ENCODE measurements at places on chromosomes 5 and 9.
A peak's percentile ranks its signal among the peaks of the same experiment; 100 is the strongest.

DNA sequence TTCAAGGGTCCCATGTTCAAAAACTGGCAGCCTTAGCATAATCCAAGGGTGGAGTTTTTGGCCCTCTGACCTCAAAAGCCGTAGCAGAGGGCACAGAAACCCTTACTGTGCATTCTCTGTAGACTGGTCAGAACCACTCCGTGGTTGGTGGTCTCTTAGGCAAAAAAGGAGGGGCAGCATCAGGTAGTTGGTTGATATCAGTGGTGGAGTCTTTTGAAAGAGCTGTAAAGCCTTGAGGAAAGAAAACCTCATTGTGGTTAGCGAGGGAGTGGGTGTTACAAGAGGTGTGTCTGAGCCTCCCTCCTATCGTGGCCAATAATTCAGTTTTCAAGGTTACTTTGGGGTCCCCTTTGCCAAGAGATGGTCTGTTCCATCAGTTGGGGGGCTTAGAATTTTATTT, 40.9 kb downstream of the ARHGEF28 start:
- no peak for DNase-seq

- DNase-seq: peak; percentile 56
Observed at GRCh38 chr5:115329475-115329874, 33.0 kb upstream of the CCDC112 start.

GRCh38 chr5:74073257-74073656, 447.3 kb downstream of the ARHGEF28 start:
- DNase-seq: no peak

DNA sequence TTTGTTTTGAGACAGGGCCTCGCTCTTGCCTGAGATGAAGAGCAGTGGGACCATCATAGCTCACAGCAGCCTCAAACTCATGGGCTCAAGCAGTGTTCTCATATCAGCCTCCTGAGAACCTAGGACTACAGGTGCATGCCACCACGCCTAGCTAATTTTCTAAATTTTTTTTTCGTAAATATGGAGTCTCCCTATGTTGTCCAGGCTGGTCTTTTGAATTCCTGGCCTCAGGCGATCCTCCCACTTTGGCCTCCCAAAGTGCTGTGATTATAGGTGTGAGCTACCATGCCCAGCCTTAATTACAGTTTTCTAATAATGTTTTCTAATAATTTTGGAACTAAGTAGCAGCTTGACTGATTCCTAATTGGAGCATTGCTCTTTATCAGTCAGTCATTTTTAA, 15.1 kb downstream of the GAPVD1 start:
- DNase-seq: no peak

- no peak for DNase-seq
Observed at GRCh38 chr9:70080481-70081119, 37.0 kb downstream of the MAMDC2 start.

- DNase-seq: no peak
Observed at GRCh38 chr9:69412741-69413150, 87.7 kb downstream of the ENTREP1 start.

- no peak for DNase-seq
Observed at GRCh38 chr5:115941051-115941675, 21.1 kb upstream of the LVRN start.

DNA sequence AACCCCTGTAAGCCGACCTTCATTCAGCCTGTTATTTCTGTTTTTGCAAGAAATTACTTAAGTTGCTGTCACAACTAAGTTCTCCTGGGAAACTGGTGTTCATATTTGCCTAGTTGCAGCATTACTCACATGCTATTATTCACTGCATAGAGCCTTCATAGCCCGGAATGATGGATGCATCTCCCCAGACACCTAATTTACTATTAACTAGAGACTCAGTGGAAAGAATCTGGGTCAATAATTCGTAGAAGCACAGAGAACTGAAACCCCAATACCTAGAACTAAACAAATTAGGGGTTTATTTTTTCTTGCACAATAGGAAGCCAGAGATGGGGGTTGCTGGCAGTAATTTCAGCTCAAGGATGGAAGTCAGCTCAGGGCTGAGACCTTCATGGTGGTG, 45.7 kb upstream of the FAM170A start:
- no peak for DNase-seq

Measured in Peyer's patch (tissue), 4 donors.